ENCODE measurements at places on chromosomes 7 and 10.

DNA sequence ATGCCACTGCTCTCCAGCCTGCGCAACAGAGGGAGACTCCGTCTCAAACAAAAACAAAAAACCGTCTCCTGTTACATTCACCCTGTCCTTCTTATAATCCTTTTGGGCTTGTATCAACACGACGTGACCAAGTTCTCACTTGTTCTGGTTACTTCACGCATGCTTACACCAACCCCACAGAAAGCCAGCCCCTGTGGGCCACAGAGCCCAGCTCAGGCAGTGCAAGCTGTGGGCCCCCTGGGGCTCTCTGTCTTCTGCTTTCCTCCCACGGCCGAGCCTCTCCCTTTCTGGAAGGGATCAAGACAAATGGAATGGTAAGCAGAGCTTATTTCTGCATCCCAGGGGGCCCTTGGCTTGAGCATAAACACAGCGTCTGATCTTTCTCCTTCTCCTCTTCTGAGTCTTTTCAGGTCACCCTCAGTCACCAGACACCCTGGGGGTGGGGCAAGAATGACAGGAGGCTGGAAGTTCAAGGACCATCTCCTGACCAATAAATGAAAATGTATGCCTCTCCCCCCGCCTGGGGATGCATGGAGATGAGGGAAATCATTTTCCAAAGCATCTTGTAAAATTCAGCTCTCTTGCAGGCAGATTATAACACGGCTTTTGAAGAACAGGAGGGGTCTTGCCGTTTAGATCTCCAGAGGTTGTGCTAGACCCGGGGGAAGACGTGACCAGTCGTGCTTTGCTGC, 19.0 kb upstream of the TRIM56 start:
- DNase-seq = no peak

DNA sequence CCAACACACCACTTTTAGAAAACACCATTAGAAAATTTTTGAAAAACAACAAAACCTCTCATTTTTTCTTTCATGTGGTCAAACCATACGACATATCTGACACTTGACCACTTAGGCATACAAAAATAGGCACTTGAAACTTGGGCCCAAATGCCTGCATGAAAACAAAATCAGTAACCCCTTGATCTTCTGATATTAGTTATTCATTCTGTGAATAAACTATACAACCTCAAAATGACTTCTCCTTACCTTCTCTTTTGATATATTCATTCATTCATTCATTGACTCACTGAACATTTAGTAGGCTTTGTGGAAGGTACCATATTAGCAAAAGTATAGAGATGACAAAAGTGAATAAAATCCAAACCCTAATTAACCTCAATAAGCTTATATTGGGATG, 26.4 kb downstream of the ITGB1 start:
- DNase-seq = no peak

DNA sequence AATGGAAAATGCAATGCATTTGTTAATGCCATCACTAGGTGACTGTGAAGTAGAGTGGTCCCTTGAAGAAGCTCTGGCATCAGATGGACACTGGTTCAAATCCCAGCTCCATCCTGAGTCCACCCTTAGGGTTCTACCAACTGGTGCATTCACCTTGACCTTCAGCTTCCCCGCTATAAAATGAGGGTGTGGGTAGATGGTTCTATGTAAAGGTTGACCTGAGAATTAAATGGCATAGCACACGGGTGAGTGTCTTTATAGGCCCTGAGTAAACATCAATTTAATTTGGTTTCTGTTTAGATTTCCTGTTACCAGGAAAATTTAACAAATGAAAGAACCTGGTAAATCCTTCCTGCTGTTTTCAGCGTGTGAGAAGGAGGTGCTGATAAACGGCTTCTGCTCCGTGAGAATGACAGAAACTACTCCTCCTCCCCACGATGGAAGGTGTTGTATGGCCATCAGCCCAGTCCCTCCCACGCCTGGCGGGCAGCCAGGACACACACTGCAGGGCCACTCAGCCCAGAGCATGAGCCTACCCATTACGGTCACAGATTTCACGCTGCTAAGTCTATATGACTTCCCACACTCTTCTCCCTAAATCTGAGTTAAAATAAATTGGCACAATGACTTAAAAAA, 210.1 kb downstream of the TNS3 start:
- DNase-seq = no peak

- DNase-seq = no peak
These were observed 31.6 kb downstream of the ENO4 start for GRCh38 chr10:116880716-116881482.

DNA sequence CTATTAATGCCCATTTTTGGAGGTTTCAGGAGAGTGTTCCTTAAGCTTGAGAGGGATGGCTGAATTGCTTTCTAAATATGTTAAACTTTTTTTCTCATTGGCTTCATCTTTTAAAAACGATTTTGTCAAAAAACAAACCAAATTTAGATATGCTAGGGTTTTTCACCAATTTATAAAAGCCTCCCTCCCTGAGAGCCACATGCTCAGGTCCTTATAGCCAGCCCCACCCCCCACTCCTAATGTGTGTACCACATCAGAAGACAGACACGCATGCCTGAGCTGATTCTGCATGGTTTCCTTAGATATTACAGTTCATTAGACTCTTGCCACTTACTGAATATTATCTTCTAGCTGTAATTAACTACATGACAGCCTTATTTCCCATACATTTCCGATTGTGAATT, 2.0 kb downstream of the CUL1 start:
- DNase-seq = peak; percentile 41

GRCh38 chr7:90903841-90904240, 307.7 kb downstream of the CDK14 start:
- no peak for DNase-seq

DNA sequence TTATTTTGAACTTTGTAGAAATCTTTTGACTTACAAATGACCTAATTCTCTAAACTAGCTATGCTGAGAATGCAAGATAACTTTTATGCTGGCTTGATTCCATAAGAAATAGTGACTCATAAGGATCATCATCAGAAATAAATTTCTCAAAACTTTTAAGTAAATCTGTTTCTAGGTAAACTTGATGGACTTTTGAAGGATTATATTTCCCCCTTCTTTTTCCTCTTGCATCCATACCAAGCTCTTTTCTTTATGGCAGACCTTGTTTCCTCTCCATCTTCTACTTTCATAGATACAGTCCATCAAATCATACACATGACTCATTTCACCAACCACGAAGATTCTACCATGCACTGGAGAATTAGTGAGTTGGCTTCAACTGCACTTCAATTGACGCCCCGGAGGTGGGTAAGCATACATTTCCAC, 336.3 kb downstream of the KCNMA1 start:
- no peak for DNase-seq

- no peak for DNase-seq
These were observed 1.5 kb upstream of the KCTD7 start for GRCh38 chr7:66627151-66627681.

DNA sequence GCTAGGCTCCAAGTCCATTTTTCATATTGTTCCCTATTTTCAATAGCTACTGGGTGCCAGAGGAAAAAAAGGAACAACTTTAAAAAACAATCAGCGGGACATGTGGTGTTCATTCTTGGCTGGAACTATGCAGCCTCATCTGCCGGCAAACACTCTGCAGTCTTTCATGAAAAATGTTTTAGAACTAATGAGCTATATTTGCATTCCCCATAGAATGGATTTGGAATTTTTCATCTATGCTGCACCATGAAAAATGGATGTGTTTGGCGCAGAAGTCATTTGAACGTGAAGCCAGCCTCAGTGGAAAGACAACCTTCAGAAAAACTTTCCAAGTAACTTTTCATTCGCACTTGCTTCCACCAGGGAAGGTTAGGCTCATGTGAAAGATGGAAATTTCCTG, 270.5 kb downstream of the SKAP2 start:
- no peak for DNase-seq

DNA sequence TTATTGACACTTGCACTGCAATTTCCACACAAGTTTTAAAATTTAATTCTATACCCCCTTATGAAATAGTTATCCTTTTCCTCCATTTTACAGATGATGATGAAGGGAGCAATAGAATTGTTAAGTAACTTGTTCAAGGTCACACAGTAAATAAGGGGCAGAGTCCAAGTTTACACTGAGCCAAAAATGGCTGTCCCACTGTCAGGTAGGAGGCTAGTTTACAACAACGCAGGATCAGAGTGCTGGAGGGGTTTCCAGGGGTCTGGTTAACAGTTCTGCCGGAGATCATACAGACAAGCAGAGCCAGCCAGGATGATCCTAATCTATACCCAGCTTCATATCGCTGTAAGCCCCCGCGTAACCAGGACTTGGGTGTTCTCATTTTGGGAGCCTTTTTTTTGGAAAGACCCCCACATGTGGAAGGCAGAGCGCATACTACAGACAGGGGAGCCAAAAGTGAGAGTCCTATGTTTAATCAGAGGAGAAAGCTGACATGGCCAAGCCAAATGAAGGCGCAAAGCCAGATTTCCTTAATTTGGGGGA, 524 bp upstream of the UNC5B start:
- no peak for DNase-seq

DNA sequence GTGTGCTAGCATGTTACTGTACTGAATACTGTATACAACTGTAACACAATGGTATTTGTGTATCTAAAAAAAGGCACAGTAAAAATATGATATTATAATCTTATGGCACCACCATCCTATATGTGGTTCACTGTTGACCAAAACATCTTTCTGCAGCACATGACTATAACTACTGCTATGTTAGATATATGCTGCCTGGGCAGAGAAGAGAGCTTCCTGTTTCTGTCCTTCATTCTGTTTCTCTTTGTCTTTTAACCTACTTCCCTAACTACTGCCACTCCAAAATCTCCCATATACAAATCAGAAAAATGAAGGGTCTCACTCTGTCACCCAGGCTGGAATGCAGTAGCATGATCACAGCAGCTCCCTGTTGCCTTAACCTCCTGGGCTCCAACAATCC, 8.8 kb upstream of the FGL2 start:
- DNase-seq = no peak

DNA sequence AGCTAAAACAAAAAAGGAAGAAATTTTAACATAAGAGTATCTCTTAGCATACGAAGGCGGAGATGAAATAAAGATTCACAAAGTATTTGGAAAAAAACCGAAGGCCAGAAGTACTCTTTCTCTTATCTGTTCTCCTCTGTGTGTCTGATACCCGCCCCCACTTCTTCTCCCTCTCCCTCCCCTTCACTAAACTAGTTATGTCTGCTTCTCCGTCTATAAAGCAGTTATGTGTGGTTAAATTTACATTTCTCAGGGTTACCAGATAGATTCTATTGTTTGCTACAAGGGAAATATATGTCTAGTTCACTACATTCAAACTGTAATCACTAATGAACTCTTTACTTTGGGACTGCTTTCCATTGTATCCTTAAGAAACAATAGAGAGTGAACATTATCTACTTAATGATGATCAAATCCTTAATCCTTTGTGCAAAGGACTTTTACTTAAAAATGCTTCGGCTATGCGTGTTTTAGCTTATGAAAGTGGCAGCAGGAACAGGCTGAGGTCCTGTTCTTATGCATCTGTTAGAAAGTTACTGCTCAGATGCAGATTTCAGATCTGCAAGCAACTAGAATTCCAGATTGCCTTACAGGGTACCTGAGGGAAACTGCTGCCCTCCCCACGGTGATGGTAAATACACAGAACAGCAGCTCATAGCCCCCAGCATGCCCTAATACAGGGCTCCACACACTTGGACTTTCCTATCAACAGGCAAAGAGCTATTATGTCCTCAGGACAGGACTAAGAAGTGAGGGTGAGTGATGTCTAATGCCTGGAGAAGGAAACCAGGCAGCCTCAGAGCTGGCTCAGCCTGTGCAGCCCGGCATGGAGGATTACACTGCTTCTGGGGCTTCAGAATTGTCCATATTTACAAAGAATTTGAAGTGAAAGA, 273.3 kb downstream of the FZD1 start:
- DNase-seq = no peak

GRCh38 chr10:124176349-124177179, 83.2 kb upstream of the CHST15 start:
- no peak for DNase-seq

DNA sequence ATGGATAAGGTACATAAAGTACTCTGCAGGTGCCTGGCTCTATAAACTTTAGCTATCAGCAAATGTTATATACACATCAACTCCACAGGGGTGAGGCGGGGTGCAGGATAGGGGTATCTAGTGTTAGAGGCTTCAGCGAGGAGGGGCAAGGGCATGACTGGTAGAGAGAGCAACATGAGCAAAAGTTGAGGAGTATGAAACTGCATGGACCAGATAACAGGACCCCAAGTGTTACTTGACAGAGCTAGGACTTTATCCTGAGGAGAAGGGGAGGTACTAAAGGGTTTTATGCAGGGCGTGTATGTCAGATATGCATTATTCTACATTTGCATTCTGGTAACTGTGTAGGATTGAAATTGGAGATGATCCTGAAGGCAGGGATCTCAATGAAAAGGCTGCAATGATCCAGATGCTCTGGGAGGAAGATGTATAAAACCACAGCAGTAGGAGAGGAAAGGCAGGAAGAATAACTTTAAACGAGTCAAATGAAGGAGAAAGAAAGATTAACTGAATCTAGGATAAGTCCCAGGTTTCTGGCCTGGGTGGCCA, 109.8 kb upstream of the FAM133B start:
- no peak for DNase-seq

GRCh38 chr10:11798845-11799735, 24.1 kb upstream of the PROSER2 start:
- DNase-seq = no peak

DNA sequence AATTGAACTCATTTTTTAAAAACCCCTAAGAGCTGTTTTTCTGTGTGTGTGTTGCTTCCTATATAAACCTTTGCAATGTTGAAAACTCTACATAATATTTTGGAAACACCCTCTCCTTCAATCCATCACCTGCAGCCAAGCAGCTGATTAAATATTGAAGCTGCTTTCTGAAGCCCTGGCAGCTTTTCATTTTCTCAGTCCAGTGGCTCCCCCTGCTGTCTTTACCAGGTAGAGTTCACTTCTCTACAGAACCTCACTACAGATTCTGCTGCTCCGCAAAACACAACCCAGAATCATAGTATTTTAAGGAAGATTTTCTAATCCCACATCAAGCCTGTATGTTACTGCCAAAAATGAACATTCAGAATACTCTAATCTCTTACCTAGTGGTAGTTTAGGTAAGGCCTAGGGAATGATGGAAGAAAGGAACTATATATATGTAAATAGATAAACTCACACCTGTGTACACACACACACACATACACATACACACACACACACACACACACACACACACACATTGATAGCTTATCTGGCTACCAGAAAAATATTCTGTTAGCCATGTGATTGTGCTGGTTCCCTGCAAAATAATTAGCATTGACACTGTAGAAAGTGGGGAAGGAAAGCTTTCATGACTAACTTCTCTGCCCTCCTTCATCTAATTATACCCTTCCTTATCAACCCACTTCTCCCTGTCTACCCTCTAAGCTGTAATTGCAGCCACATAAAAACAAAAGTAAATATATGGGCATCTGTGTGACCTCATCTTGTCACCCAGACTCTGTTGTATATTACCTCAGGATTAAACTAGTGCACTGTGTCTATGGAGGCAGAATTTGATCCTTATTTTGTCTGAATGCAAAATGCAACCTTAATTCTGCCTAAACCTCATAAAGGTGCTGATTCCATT, 229.5 kb upstream of the FZD1 start:
- DNase-seq = no peak

GRCh38 chr10:61477451-61477850, 24.3 kb upstream of the TMEM26 start:
- DNase-seq = no peak

GRCh38 chr7:113444261-113444660, 325.9 kb upstream of the SMIM30 start:
- DNase-seq = no peak
